ENCODE measurements at places on chromosomes 5 and 9. TPM values are rescaled to one million over a fixed set of nuclear protein-coding genes. Genes with fewer than 3 reads are reported as not detected.

GRCh38 chr5:79850316-79850822, 140.7 kb downstream of the MTX3 start:
- no peaks in the 10 kb centered on the region for H3K27me3 ChIP-seq
- H3K27ac ChIP-seq: peak overlapping the region; percentile 57
- no peak overlapping the region for H3K4me3 ChIP-seq
- H3K4me1 ChIP-seq: peaks cover 7% of the 10 kb centered on the region
- H3K36me3 ChIP-seq: no peaks in the 10 kb centered on the region

DNA sequence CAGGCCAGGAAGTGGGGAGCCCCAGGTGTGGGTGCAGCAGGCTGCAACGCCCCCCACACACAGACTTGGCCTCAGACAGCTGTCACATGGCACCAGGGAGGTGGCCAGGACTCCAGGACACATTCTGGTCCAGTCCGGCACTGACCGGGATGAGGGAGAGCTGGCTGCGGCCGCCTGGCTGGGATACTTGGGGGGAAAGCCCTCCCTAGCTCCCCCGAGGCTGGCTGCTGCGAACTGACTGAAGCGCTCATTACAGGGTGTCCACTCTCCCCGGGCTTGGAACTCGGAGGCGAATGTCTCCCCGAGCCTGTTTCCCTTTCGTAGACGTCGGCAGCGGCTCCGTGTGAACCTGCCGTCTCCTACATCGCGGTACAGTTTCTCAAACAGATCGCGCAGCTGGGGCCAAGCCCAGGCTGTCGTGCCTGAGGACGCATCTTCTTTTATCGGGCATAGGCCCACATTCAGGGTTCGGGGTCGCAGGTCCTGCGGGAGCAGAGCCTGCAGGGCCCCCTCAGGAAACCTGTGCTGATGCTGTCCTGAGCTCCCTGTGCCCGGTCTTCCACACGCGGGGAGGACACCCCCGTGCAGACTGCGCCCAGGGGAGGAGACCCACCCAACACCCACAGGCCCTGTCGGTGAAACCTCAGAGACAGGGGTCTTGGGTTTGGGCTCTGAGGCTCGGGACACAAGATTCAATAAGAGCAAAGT, 19.8 kb downstream of the NACC2 start:
- peaks cover 32% of the 10 kb centered on the region for H3K4me1 ChIP-seq
- H3K4me3 ChIP-seq: no peak overlapping the region
- H3K27me3 ChIP-seq: no peaks in the 10 kb centered on the region
- H3K27ac ChIP-seq: no peak overlapping the region

The ARHGEF37 gene
- total RNA-seq: 14.6 TPM

- H3K4me1 ChIP-seq: no peaks in the 10 kb centered on the region
- H3K4me3 ChIP-seq: no peak overlapping the region
- DNase-seq: no peak
- H3K36me3 ChIP-seq: no peaks in the 10 kb centered on the region
- no peak overlapping the region for H3K27ac ChIP-seq
- no peaks in the 10 kb centered on the region for H3K27me3 ChIP-seq
Measured at GRCh38 chr9:72589667-72590521, 68.5 kb downstream of the TMC1 start.

GRCh38 chr5:147455822-147456450, 53.9 kb downstream of the DPYSL3 start:
- peaks cover 26% of the 10 kb centered on the region for H3K4me1 ChIP-seq
- DNase-seq: no peak
- H3K36me3 ChIP-seq: no peaks in the 10 kb centered on the region
- no peak overlapping the region for H3K4me3 ChIP-seq
- H3K27me3 ChIP-seq: peaks cover 7% of the 10 kb centered on the region

DNA sequence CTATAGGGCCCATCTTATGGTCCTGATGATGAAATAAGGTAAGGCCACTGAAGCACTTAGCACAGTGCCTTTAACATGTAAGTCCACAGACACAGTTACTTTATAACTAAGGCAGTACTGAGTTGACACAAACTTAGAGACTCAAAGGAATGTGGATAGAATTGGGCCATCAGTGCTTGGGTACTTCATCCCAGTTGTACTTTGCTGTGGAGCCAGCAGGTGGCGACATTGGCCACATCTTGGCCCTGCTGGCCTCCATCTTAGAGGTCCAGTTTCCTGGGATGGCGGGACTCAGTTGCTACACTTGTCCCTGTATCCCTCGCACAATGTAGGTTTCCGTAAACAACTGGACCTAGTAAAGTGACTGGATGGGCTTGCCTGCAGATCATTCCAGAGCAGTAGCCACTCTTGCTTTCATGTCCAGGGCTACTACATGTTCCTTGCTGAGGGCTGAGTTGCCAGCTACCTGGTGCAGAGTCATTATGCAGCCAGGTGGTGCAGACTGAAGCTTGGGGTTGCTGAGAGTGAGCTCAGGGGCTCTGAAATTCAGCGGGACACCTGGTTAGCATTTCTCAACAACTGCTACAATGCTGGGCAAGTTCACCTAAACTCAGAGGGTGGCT, 10.6 kb downstream of the MTAP start:
- H3K4me3 ChIP-seq: no peak overlapping the region
- peaks cover 51% of the 10 kb centered on the region for H3K4me1 ChIP-seq
- no peaks in the 10 kb centered on the region for H3K27me3 ChIP-seq
- no peak overlapping the region for H3K27ac ChIP-seq

DNA sequence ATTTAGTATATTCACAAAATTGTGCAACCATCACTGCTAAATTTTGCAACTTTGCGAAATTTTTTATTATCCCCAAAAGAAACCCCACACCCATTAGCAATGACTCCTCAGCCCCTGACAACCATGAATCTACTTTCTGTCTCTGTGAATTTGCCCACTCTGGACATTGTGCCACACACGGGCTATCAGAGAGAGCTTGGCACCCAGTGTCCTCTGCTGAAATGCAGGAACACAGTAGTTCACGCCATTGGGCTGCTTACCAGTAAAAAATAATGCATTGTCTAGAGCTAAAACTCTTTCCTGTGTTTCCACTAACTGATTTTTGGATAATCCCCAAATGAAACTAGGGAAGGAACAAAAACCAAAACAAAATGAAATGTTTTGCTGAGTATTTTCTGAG, 60.0 kb downstream of the HRH2 start:
- no peak for DNase-seq
- H3K4me3 ChIP-seq: no peak overlapping the region
- no peaks in the 10 kb centered on the region for H3K4me1 ChIP-seq
- no peaks in the 10 kb centered on the region for H3K36me3 ChIP-seq

- H3K4me1 ChIP-seq: peaks cover 17% of the 10 kb centered on the region
- H3K27ac ChIP-seq: no peak overlapping the region
- no peak for DNase-seq
- no peak overlapping the region for H3K4me3 ChIP-seq
Measured at GRCh38 chr5:33854733-33855151, 37.0 kb downstream of the ADAMTS12 start.

The PPP2CA gene
- total RNA-seq: 152 TPM

DNA sequence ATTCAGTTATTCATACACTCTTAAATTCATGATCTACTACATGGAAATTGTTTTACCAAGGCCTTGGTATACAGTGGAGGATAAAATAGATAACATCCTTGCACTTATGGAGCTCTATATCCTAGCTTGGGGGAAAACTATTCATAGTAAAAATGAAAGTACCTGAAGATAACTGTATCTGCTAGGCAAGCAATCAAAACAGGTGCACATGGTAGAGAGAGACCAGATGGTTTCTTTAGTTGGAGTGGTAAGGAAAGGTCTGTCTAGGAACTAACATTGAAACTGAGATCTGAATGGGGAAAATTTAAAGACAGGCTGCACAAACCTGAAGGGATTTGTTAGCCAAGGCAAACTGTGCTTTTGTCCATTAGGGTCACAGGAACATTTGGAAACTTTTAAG, 11.1 kb upstream of the SLCO4C1 start:
- no peak for DNase-seq
- H3K4me3 ChIP-seq: no peak overlapping the region
- no peaks in the 10 kb centered on the region for H3K27me3 ChIP-seq
- H3K27ac ChIP-seq: no peak overlapping the region
- H3K4me1 ChIP-seq: no peaks in the 10 kb centered on the region

The SPATA31A3 gene
- not detected for total RNA-seq

The MAP3K1 gene
- 5.4 TPM for total RNA-seq

DNA sequence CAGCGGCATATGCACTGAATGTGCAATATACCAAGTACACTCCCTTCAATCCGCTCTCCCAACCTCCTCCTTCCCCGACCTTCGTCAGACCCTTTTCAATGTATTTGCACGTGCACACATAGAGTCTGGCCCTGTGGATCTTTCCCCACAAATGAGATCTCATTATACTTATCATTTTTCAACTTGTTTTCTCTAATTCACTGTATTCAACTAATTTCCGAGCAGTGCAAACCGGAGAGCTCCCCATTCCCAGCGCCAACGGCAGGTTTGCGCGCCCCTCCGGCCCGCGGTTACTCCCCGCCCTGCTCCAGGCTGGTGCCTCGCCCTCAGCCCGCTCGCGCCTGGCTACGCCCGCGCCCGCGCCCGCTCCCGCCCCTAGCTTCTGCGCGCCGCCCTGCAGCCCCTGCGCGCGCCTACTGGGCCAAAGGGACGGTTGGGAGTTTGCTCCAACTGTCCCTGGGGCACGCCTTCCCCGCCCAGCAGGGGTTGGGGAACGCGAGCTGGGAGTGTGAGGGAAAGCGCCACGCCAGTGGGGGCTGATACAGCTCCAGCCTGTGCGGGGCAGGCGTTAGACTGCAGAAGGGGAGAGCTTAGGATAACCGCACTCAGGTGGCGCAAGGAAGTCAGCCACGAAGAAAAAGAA, 3.3 kb upstream of the CDC20B start:
- no peaks in the 10 kb centered on the region for H3K36me3 ChIP-seq
- H3K4me1 ChIP-seq: peaks cover 28% of the 10 kb centered on the region
- H3K4me3 ChIP-seq: peak overlapping the region; percentile 34
- no peak overlapping the region for H3K27ac ChIP-seq
- peaks cover 82% of the 10 kb centered on the region for H3K27me3 ChIP-seq

The SVEP1 gene
- total RNA-seq: 4.8 TPM

DNA sequence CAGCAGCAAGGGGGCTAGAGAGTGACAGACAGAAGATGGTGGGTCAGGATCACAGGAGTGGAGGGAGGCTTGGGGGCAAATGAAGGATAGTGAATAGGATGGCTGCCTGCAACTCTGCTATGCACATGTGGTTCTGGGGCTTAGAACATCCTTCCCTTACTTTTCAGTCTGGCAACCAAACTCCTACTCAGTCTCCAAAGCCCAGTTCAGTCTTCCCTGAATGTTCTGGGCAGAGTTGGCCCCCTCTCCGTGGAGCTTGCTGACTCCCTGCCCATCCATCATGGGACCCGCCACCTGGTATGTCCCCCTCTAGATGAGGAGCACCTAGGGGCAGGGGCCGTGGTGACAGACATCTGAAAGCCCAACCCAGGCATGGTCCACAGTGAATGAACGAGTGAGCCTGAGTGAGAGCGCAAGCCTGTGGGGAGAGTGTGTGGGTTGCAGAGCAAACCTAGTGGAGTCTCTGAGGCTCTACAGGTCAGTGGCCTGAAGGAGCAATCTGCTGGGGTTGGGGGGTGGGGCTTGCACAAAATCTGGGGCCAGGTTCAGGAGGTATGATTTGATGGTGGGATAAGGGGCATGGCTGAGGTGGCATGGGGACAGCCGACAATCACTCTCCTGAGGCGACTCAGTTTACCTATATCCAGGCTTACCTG, 180.6 kb downstream of the FGF18 start:
- H3K27ac ChIP-seq: no peak overlapping the region
- no peaks in the 10 kb centered on the region for H3K27me3 ChIP-seq
- no peak for DNase-seq
- peaks cover 14% of the 10 kb centered on the region for H3K4me1 ChIP-seq
- H3K36me3 ChIP-seq: no peaks in the 10 kb centered on the region

Measured in heart right ventricle (tissue), 16 donors.